ELF-1 (cell line): ENCODE measurements at places on chromosomes 5 and 9.

- no peak for DNase-seq
Measured at GRCh38 chr9:37324691-37325490, 97.6 kb upstream of the GRHPR start.

DNA sequence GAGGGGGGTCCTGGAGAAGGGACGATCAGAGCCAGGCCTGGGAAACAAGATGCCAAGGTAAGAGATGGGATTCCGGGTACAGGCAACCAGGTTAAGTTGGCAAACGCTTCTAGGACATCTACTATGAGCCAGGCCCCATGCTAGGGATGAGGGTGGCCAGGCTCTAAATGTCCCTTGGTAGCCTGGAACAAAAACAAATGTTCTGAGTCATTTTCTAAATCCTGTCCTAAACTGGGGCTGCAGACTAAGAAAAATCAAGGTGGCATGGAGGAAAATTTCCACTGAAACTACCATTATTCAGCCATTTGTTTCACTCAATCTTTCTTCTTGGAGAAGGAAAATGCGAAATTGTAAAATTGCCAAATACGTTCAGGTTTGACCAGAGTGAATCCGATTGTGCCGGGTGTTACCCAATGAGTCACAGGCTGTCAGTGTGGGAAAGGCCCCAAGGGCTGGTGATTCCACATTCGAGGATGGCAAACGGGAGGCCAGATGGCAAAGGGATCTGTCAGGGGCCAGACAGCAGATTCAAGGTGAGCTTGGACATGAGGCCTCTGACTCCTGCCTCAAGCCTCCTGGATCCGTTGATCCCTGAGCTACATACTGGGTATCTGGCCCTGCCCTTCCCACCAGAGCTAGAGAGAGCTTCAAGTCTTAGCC, 57.6 kb downstream of the PAX5 start:
- DNase-seq, result no peak

DNA sequence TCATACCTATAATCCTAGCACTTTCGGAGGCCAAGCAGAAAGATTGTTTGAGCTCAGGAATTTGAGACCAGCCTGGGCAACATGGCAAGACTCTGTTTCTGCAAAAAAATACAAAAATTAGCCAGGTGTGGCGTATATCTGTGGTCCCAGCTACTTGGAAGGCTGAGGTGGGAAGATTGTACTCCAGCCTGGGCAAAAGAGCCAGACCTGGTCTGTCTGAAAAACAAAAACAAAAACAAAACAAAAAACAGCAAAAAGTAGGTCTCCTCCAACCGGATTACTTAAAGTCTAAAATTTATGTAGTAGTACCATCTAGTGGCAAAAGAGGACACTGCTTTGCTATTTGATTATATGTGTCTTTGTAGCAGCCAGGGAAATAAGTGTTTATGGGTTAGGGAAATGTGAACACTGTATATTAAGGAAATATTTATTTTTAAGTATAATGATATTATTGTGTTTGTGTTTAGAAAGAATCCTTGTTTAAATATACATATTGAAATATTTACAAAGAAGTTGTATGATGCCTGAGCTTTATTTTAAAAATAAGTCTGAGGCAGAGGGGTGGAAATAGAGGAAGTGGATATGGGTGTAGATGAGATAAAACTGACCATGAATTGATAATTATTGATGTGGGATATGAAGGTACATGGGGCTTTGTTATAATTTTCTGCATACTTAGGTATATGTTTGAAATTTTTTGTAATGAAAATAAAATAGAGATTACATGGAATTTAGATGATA, 20.0 kb downstream of the APC start:
- peak; percentile 21 for DNase-seq

GRCh38 chr9:112570671-112571167, 84.1 kb downstream of the KIAA1958 start:
- DNase-seq, result no peak

- no peak for DNase-seq
Measured at GRCh38 chr5:58759745-58760144, 176.9 kb downstream of the RAB3C start.

DNA sequence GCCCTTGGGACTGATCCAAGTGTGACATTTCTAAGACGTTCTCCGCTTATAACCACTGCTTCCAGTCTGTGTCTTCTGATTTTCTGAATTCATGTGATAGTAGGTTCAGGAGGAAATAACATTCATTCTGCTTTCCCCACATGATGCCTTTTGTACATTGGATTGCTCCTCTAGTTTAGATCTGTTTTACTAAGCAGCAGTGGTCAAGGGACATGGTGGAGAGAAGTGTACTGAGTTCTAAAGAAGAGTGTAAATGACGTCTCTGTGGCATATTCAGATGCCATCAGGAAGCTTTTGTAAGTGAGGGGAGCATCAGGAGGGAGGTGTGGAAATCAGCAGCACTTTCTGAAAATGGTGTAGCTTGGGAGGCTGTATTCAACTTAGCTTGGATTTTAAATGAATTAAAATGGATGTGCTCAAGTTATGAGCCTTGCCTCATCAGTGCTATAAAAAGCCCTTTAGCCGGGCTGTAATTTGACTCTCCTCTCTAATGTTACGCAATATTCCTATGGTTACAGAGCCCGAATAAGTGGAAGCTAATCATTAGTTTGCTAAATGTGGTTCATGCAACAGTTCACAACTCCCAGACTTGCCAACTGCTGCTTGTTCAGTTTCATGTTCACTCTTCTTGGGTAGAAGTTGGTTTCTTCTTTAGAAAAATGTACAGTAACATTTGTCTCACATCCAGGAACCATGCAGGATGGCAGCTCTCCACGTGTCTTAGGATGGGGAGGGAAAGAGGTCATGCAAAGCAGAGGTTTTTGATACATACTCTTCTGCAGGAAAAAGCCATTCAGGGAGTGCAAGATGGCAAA, 281.3 kb downstream of the ARHGAP26 start:
- no peak for DNase-seq

GRCh38 chr9:87567983-87568382, 70.3 kb downstream of the DAPK1 start:
- no peak for DNase-seq

DNA sequence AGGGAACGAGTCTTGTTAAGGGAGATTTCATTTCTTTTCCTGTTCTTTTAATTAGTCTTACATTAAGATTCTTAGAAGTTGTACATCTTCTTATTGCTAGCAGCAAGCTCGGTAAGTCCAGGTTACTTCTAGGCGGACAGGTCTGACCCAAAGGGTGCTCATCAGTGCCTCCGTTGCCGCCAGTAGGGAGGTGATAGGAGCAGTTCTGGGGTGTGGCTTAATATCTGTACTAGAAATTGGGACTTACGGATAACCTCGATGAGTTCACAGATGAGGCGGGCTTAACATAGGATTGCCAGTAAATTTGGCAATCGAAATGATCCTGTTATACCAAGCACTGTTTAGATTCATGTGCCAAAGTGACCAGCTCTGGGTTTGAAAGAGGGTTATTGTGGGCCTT, 278.8 kb downstream of the FANCC start:
- DNase-seq, result no peak

- DNase-seq, result no peak
Measured at GRCh38 chr5:95664204-95664786, 17.7 kb downstream of the RFESD start.

GRCh38 chr5:168093200-168093910, 198.1 kb upstream of the WWC1 start:
- DNase-seq, result peak; percentile 29

- DNase-seq, result peak; percentile 69
Measured at GRCh38 chr5:142290577-142291299, 34.1 kb downstream of the SPRY4 start.

DNA sequence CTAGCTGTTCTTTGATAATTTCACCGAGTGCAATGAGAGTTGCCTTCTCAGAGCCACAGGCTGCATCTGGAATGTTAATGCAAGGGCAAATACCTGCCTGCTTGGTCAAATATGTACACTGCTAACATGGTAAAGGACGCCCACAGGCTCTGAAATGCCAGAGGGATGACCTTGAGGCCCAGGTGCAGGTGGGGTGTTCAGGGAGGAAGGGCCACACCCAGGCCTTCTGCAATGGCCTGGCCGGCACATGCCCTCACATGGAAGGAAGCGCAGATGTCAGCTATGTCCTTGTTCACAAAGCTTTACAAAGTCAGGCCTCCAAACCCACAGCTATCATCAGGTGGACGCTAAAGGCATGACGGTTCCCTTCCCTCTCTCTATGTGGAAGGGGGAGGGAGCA, 48.6 kb downstream of the HRH2 start:
- no peak for DNase-seq

DNA sequence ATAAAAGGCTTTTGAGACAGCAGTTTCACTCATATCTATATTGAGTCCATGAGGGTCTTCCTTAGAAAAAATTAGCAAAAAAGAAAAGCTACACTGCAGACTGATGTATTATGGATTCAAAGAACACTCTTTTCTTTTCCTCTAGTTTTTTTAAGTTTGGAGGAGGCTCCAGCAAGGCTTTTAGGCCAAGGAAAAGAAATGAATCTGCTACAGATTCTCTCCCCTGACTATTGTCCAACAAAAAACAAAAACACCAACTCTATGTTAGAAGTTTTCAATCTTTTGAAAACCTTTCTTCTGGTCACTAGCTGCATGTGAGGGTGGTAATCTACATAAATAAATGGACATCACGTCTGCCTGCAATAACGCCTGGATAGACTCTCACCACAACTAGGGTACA, 310.4 kb downstream of the ARL15 start:
- no peak for DNase-seq

DNA sequence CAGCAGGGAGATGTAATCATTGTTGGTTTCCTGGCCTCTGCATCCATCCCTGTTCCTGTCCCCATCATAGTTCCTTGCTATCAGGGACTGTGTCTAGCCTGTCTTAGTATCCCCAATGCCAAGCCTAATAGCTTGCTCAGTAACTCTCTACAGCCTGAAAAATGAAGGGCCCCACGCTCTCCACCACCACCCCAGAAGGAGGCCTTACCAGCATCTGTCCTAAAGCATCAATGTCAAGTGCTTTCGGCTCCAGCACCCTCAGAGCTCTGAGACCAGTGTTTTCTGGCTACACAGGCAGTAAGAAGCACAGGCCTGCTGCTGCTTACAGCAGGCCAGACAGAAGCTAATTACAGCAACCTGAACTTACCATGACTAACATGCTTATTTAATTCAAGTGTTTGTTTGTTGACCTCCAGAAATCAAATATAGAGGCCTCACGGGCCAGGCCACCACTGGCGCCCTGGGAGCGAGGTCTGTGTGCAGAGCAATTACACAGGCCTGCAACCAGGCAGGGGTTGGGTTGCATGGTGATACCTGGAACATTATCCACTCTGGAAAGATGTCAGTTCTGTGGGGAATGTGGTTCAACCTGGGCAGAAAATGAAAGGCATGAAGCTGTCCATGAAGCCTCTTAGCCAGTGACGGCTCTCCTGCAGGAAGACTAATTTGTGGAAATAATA, 124.3 kb downstream of the SLC1A3 start:
- DNase-seq, result no peak
